ENCODE measurements at places on chromosomes 1 and 21.
A peak's percentile ranks its signal among the peaks of the same experiment; 100 is the strongest.

DNA sequence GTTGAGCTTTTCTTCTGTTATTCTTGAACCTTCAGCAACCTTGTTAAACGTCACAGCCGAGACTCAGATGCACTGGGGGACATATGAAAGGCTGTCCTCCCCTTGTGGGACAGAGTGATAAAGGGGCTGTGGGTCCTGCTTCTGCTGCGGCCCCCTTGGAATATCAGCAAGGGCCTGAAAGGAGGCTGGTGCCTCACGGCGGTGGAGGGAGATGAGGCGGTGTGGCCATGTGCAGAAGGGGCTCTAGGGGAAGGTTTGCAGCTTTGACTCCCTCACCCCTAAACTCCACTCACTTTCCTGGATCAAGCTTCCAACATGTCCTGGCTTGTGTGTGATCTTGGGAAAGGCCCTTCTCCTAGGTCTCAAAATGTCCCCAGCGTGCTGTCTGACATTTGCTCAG, 270.7 kb upstream of the CSF3R start:
- no peak overlapping the region for H3K4me3 ChIP-seq
- no peak for DNase-seq
- H3K27me3 ChIP-seq = peaks cover 15% of the 10 kb centered on the region
- H3K4me1 ChIP-seq = no peaks in the 10 kb centered on the region

DNA sequence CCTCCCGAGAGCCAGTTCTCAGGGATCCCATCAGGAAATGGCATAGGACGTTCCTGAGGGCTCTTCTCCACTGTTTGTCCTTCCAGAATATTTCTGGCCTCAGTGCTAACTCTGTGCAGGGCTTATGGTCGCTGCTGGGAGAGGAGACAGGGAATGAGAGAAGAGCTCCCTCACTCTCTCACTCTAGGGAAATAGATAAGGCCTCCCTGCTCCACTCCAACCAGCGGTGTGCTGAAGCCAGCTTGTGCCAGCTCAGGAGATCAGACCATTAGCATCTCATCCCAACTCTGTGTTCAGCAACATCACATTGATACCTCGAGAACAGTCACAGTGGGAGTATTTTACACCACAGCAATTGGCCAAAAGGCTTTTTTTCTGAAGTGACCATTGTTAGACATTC, 49.2 kb upstream of the ZC3H12A start:
- no peaks in the 10 kb centered on the region for H3K27me3 ChIP-seq
- no peak for DNase-seq
- no peak overlapping the region for H3K4me3 ChIP-seq
- H3K4me1 ChIP-seq = no peaks in the 10 kb centered on the region
- no peak overlapping the region for H3K27ac ChIP-seq

DNA sequence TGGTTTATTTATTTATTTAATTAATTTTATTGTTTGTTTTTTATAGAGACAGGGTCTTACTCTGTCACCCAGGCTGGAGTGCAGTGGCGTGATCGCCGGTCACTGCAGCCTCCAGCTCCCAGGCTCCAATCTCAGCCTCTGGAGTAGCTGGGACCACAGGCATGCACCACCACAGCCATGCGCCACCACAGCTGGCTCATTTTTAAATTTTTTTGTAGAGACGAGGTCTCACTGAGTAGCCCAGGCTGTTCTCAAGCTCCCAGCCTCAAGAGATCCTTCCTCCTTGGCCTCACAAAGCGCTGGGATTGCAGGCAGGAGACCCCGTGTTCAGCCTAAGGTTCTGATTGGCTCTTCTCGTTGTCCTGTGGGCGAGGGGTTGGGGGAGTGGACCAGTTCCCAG, 22.1 kb downstream of the UMODL1 start:
- no peaks in the 10 kb centered on the region for H3K36me3 ChIP-seq
- DNase-seq = no peak
- H3K4me1 ChIP-seq = no peaks in the 10 kb centered on the region
- H3K27me3 ChIP-seq = no peaks in the 10 kb centered on the region

DNA sequence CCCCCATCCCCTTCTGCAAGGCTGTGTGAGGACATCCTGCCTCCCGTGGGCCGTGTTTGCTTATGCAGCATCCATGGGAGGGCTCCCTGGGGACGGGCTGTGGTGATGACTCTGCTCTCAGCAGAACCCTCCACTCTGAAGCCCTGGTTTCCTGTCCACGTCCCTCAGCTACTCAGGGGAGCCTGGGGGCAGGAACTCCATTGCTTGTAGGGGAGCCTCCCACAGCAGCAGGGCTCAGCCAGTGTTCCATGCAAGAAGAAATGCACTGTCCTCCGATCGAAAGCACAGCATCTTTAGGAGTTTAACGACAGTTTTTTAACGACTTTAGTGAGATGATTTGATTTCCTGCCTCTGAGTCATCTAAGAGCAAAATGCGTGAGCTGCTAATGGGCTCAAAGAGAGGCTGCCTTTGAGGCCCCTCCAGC, 8.3 kb upstream of the KCNAB2 start:
- DNase-seq = peak; percentile 51
- no peaks in the 10 kb centered on the region for H3K4me1 ChIP-seq
- H3K4me3 ChIP-seq = no peak overlapping the region
- peaks cover 19% of the 10 kb centered on the region for H3K27me3 ChIP-seq
- H3K36me3 ChIP-seq = no peaks in the 10 kb centered on the region

GRCh38 chr1:241465673-241466072, 53.9 kb downstream of the FH start:
- DNase-seq = no peak
- H3K27me3 ChIP-seq = no peaks in the 10 kb centered on the region
- no peak overlapping the region for H3K4me3 ChIP-seq
- H3K27ac ChIP-seq = no peak overlapping the region
- H3K36me3 ChIP-seq = no peaks in the 10 kb centered on the region

DNA sequence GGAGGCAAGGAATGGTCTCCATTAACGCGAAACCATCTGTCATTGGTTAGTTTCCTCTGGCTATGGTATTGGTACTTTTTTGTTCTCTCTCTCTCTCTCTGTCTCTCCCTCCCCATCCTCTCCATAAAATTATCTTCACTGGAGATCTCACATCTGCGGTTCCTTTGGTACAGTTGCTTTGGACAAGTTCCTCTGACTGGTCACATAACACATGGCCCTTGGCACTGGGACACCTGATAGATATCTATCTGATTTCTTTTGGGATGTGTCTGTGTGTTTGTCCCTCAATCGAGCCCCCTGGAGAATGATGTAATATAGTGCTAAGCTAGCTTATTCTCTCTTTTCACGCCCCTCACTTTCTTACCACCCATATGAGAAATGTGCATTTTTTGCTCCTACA, 682.0 kb upstream of the B3GALT2 start:
- H3K27ac ChIP-seq = no peak overlapping the region
- H3K4me3 ChIP-seq = no peak overlapping the region
- no peak for DNase-seq
- H3K36me3 ChIP-seq = no peaks in the 10 kb centered on the region

- no peak overlapping the region for H3K4me3 ChIP-seq
- H3K4me1 ChIP-seq = no peaks in the 10 kb centered on the region
- no peak for DNase-seq
- no peaks in the 10 kb centered on the region for H3K36me3 ChIP-seq
- H3K27me3 ChIP-seq = peaks cover 15% of the 10 kb centered on the region
- no peak overlapping the region for H3K27ac ChIP-seq
These were observed 6.0 kb downstream of the CFAP74 start for GRCh38 chr1:1997576-1997975.

DNA sequence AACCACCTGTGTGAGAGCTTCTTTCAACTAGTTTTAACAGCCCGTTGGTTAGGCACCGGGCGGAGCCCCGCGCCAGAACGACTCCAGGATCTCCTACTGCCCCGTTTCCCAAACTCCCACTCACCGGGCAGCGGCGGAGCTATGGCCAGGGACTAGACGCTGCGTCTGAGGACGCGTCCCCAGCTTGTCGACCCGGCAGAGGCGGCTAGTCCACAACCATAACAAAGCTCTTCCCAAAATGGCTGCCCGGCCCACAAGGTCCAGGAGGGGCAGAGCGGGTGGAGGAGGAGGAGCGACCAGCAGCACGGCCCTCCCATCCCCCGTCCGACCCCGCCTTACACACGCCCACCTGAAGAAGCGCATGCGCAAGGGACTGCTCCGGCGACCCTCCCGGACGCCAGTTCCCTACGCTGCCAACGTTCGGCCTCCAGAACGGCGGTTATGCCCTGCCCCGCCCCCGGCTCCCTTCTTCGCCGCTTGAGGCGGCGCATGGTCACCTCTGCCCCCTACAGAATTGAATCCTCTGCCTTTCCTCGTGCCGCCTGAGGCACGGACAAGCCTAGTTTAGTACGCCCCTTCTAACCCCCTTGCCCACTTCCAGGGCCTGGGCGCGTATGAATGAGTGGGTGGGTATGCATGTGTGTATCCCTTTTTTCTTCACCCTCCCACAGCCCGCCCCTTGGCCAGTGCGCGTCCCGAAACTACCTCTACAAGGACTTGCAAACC, at the start of gene GPBP1L1:
TSS of gene GPBP1L1 (minus strand) at position 246 of the 726 bp plus-strand sequence. CDS start 27,446 bp downstream, outside the sequence.
- no peaks in the 10 kb centered on the region for H3K27me3 ChIP-seq
- peaks cover 3% of the 10 kb centered on the region for H3K4me1 ChIP-seq
- H3K27ac ChIP-seq = peak within 1 kb of the TSS; percentile 92
- peak; percentile 99 for DNase-seq
- no peaks in the 10 kb centered on the region for H3K36me3 ChIP-seq

Measured in SJCRH30 (cell line).